ENCODE measurements at places on chromosomes 7 and 10.

DNA sequence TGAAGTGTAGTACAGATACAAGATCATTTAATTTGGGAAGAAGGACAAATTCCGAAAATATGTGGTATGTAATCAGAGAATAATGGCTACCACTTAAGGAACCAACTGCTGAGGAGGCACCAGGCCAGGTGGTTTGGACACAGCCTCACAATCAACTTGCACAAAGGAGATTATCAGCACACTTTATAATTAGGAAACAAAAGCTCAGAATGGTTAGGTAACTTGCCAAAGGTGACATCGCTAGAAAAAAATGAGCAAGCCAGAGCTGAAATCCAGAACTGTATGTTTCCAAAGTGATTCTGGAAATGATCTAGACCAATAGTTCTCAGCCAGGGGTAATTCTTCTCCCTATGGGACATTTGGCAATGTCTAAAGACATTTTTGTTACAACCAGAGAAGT is 36.6 kb downstream of the ERCC6 start:
- no peak for DNase-seq

- DNase-seq = no peak
Measured at GRCh38 chr10:86225103-86225782, 141.4 kb downstream of the GRID1 start.

DNA sequence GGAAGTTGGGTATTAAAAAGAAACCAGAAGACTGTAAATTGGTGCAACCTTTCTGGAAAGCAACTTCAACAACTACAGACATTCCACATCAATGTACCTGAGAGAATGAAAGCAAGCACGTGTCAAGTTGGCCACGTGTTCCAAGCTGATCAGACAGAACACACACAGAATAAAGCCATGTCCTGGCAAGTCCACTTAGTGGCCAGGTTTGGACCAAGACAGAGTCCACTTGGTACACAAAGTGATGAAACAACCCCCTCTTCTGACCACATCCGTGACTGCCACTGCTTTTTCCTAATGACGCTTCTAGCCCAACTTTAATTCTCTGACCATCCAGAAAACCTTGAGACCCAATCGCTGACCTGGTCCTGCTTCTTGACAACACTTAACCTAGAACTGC is 109.4 kb downstream of the ABLIM1 start:
- no peak for DNase-seq

DNA sequence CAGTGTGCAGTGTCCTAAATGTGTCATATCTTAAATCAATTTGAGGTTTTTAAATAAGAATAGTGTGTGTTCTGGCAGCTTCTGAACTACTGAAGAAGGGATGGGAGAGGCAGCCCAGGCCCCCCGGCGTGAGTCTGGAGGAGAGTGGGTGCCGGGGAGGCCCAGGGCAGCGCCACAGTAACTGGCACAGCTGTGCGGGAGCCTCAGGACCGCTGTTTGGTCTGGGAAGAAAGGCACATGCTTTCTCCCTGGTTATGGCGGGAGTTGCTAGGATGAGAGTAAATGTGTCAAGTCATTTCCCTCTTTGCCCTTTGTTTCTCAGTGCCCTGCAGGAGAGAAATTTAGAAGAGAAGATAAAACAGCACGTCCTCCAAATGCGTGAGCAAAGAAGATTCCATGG is 31.9 kb upstream of the PWWP2B start:
- no peak for DNase-seq

DNA sequence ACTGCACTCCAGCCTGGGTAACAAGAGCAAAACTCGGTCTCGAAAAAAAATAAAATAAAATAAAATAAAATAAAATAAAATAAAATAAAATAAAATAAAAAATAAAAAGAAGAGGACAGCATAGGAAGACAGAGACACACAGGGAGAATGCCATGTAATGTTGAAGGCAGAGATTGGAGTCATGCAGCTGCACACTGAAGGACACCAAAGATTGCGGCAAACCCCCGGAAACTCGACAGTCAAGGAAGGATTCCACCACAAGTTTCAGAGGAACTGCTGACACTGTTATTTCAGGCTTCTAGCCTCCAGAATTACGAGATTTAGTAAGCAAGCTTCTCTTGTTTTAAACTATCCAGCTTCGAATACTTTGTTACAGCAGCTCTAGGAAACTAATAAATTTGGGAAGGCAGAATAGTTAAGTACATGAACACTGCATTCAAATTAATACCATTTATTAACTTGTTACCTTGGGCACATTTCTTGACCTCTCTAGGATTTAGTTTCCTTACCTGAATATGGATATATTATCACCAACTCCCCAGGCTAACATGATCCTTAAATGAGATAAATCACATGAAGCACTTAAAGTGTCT is 9.5 kb downstream of the CPED1 start:
- DNase-seq = no peak

DNA sequence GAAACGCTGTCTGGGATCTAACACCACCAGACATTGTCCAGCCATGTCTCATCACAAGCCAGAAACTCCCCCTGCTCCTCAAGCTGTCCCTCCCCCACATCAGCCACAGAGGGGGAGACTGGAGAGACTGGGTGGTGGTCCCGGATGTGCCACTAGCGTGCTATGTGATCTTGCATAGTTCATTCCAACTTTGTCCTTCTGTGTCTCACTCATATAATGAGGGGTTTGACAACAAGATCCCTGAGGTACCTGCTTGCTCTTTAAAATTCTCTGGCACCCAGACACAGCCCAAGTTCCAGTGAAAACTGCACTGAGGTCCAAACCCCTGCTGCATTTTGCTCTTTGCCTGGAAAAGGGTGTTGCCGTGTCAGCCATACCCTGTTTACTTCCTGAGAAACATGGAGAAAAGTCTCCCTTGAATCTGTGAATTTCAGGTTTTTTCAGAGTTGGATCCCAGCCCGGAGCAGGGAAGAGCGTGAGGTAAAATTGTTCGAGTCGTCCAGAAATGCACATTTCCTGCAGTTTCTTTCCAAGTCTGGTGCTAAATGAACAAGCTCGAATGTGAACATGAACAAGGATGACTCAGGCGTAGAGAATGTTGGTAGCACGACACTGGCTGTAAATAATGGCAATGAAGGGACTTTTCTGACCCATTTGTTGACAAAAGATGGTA is 156.6 kb downstream of the CCDC3 start:
- no peak for DNase-seq

- DNase-seq = no peak
Measured at GRCh38 chr10:108861181-108861754, 1062.0 kb downstream of the XPNPEP1 start.

DNA sequence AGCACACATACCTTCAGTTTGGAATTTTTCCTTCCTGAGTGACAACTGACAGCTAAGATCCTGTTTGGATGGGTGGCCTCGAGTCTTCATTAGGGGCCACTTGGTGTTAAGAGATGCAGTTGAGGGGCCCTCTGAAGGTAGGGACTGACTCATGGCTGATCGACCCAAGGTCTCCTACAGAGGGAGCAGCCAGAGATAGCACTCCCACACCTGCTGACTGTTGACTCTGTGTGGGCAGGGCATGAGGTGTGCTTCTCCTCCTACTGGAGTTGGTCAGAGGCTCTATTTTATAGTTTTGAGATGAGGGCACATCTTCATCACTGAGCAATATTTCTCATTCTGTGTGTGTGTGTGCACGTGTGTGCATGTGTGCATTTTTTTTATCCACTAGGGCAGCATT is 378.8 kb upstream of the PODXL start:
- no peak for DNase-seq

GRCh38 chr10:85492684-85493083 is 873.9 kb downstream of the GRID1 start:
- DNase-seq = no peak

GRCh38 chr10:122054048-122055025 is 65.4 kb downstream of the TACC2 start:
- no peak for DNase-seq

- DNase-seq = no peak
Measured at GRCh38 chr10:79123547-79123963, 54.8 kb downstream of the ZMIZ1 start.

- no peak for DNase-seq
Measured at GRCh38 chr7:99943641-99944496, 14.4 kb upstream of the GJC3 start.

DNA sequence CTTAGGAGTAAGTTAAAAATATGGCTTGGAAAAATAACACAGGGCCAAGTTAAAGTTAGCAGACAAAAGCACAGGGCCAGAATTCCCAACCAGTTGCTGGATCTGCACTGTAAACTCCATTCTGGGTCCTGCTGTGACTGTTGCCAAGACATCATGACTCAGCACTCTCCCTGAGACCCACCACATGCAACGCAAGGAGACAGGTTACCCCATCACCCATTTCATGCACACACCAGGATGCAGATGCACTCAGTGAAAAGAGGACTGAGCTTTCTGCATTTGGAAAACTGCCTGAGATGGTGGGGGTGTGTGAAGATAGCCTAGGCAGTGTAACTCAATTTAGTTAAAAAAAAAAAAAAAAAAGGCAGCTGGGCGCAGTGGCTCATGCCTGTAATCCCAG is 97.6 kb upstream of the ZNF438 start:
- DNase-seq = no peak

- DNase-seq = no peak
Measured at GRCh38 chr10:131750171-131750895, 150.5 kb upstream of the PPP2R2D start.

- DNase-seq = no peak
Measured at GRCh38 chr10:119003572-119004289, 25.8 kb upstream of the NANOS1 start.

- no peak for DNase-seq
Measured at GRCh38 chr7:4755045-4755444, 20.4 kb upstream of the AP5Z1 start.

GRCh38 chr7:146096994-146097393 is 19.6 kb upstream of the CNTNAP2 start:
- DNase-seq = no peak

GRCh38 chr7:82530361-82530760 is 86.8 kb upstream of the CACNA2D1 start:
- DNase-seq = no peak

- DNase-seq = no peak
Measured at GRCh38 chr7:102892631-102893278, 20.0 kb upstream of the LRRC17 start.

DNA sequence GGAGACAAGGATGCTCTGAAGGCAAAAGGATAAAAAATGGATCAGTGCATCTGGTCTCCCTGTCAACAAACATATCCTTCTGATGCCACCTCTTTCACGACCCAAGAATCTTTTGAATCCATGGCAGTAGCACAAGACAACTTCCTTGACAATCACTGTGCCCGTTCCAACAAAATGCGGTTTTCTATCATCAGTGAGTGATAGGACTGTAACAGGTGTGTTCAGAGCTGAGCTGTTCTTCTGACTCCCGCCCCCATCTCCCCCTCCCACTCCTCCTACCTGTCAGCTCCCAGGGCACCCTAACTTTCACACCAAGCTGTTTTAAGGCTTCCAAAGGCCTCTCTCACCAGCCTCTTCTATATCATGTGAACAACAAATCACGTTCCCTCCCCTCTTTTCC is 74.8 kb downstream of the PARD3 start:
- DNase-seq = no peak

DNA sequence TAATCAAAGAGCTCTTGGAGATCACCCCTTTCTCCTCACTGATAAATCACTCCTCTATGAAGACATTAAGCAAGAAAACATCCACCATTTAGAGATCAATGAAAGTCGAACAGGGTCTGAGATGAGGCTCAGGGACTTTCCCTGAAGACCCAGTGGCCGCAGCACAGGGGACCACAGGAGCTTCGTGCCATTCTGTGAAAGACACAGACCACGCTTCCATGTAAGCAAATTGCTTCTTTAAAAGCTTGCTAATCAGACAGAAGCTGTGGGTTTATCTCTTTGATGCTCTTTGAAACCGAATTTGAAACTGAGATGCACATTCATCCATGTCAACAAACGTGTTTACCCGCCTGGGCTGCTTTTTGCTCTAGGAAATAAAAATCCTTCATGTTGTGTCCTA is 231.9 kb upstream of the PPP2R2D start:
- no peak for DNase-seq

DNA sequence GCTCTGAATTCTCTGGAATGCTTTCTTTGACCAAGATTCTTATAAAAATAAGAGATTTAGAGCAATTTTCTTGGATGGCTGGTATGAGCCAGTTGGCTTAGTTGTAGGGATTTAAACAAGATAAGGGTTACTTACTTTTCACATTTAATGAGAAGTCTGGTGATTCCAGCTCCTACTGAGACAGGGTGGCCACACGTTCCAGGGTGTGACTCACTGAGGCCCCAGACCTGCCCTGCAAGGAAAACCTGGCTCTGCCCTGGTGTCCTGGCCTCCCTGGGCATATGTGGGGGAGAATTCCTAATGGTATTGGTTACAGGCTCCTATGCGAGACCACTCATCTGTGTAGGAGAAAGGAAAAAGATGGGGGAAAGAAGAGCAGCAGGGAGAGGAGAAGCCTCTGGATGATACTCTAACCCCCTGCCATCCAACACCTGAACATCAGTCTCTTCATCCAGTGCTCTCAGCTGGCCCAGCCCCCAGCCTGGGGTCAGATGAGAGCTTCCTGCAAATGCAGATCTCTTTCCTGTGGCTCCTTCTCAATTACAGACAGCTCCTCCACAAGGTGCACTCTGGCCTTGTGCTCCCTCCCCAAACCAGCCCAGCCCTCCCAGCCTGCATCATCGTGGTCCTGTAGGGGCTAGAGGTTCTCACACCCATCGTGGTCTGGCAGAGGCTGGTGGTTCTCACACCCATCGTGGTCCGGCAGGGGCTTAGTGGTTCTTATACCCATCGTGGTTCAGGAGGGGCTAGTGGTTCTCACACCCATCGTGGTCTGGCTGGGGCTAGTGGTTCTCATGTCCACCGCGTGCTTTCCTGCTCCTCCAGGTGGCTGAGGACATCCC is 139.9 kb downstream of the EGFR start:
- no peak for DNase-seq

DNA sequence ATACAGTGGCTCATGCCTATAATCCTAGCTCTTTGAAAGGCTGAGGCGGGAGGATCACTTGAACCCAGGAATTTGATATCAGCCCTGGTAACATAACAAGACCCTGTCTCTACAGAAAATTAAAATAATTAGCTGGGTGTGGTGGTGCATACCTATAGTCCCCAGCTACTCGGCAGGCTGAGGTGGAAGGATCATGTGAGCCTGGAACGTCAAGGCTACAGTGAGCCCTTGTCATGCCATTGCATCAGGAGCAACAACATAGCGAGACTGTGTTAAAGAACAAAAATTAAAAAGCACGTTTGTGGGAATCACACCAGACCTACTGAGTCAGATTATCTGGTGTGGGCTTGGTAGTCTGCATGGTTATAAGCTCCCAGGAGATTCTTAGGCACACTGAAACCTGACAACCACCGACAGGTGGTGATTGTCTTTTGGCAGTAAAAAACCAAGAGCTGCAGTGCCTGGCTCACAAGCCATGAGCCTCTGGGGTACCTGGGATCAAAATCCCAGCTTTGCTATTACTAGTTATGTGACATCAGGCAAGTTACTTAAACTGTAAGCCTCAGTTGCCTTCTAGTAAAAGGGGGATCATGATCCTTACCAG is 146.9 kb downstream of the SND1 start:
- DNase-seq = no peak

DNA sequence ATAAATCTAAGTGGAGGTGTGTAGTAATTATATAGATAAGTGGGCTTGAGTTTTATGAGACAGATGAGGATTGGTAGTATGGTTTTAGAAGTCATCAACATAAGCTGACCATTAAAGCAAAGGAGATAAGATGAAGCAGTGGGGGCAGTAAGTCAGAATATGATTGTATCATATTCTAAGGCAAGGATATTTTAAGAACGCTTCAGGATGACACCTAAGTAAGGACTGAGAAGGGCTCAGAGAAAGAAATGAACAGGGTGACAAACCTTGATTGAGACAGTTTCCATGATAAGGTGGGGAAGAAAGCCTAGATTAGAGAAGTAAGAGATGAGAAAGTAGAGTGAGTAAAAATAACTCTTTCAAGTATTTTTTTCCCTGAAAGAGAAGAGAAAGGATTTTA is 567.2 kb downstream of the ATRNL1 start:
- DNase-seq = no peak

GRCh38 chr7:158325530-158326381 is 261.9 kb downstream of the PTPRN2 start:
- DNase-seq = no peak
